ENCODE measurements at places on chromosomes 4 and X.

DNA sequence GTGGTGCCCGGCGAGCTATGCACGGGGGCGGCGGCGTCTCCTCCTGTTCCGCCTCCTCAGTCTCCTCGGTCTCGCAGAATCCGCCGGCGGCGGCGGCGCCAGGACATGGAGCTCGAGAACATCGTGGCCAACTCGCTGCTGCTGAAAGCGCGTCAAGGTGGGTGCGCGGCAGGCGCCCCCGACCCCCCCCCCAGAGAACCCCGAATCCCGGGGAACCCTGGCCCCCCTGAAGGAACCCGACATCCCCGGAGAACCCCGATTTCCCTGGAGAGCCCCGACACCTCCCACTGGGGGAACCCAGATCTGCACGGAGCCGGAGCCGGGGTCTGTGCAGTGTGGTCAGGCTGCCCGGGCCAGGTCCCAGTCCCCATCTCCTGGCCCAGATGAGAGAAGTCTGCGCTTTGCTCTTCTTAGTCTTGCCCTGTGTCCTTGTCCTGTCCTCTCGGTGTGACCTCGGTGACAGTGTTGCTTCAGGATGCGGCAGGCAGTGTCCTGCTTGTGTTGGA lies 648 bp downstream of the GRK4 start:
- DNase-seq: no peak

DNA sequence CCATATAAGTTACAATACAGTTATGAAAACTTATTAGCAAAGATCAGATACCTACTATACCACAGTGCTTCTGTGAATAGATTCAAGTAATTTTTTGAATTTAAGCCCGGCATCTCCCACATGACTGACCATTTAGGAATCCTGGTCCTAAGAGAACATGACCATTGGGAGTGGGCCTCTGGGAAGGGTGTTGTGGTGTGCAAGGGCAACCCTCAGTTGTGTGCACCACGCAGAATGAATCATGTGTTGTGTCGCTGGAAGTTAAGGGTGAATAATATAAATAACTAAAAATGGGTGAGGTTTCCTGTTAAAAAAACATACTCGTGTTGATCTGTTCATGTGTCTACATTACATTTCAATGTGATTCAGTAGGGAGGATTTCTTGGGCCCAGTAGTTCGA lies 15.5 kb downstream of the CPE start:
- no peak for DNase-seq

- no peak for DNase-seq
Observed at GRCh38 chr4:183830438-183830985, 74.6 kb upstream of the STOX2 start.

DNA sequence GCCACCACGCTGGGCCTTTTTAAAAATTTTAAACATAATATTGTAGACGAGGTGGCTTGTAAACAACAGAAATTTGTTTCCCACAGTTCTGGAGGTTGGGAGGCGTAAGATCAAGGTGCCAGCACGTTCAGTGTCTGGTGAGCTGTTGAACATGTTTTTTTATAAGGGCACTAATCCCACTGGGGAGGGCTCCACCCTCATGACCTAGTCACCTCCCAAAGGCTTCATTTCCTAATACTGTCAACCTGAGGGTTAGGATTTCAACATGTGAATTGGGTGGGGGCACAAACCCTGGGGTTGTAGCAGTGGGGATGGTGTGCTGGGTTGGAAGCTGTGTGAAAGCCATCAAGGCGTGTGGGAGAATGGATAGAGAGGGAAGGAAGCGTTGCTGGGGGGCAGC lies 27.6 kb downstream of the TBC1D14 start:
- DNase-seq: no peak

GRCh38 chr4:101252721-101253120 lies 94.6 kb downstream of the PPP3CA start:
- DNase-seq: no peak

DNA sequence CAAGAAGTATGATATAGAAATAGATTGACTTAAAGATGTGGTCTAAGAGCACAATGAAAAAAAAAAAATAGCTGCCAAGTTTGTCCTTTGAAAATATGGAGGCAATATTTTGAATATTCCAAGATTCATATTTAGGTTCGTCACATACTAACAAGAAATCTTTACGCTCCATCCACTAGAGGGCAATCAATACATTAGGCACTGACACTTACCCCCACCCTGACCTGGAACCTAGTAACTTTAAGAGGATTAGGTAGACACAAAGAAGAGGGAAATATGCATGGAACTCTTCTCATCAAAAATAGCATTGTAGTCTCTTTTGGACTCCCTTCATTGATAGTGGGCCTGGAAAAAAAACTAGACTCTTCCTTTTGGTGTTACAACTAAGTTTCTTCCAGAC lies 1108.1 kb downstream of the PCDH19 start:
- DNase-seq: no peak

DNA sequence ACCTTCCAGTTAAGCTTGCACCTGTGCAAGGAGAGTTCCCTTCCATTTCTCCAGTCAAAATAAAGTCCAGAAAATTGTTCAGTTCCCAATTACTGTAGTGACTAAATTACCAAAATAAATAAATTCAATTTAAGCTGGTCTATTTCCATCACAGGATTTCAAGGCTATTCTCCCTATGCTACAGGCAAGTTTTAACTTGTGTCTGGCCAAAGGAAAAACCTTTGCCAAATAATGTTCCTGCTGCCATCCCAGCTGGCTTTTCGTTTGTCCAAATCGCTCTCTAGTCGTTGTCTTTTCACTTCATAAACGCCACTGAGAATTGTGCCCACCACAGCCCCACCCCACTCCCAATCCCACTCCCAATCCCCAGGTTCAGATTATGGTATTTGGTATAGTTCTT lies 2.4 kb downstream of the KCTD8 start:
- no peak for DNase-seq

GRCh38 chrX:45801554-45801953 lies 600.9 kb upstream of the DIPK2B start:
- no peak for DNase-seq

DNA sequence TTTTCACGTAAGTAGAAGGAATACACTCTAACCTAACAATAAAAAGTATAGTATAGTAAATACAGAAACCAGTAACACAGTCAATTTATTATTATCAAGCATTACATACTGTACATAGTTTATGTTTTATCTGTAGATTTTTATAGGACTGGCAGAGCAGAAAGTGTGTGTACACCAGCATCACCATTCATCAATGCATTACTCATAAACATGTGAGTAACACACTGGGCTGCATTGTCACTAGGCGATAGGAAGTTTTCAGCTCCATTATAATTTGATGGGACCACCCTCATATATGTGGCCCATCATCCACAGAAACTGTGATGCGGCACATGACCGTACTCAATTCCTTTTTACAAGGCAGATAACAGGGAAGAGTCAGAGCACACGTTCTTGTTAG lies 137.8 kb upstream of the RBPJ start:
- no peak for DNase-seq

DNA sequence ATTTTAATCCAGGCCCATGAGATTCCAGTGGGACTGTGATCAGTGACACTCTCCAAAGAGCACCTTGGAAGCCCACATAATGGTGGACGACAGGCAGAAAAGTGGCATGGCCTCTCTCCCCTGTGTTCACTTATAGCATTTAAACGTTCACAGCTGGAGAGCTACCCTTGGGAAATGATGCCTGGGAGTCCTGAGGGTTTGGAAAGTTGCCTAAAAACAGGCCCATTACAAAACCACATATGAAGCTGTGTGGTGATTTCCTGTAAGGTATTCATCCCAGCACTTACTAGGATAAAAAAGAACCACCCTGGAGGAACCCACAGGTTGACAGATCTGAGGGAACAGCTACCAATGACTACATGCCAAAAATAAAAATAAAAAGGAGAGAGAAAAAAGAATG lies 193.2 kb downstream of the RASL11B start:
- DNase-seq: no peak

DNA sequence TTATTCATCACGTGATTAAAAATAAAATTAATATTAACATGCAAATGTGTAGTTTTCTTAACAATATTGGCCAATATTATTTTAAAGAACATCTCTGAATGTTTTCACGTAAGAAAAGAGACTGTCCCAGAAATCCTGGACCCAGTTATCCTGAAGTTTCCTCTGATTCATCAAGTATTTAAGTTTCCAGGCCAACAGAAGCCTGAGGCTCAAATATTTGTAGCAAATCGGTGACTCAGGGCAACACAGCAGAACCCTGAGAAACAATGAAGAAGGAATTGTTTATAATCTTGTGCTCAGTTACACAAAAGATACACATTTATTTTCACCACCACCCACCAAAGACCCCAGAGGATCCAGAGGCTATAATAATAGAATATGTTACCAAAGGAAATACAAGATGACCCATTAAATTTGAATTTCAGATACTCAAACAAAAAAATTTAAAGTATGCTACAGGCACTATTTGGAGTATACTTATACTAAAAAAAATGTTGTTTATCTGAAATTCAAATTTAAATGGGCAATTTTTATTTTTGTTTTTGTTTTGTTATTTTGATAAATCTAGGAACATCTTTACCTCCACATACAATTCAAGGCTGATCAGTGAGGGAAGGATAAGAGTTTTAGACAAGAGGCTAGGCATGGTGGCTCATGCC lies 33.9 kb upstream of the SLC7A11 start:
- no peak for DNase-seq

GRCh38 chrX:148146121-148146520 lies 165.0 kb downstream of the FMR1NB start:
- DNase-seq: no peak

DNA sequence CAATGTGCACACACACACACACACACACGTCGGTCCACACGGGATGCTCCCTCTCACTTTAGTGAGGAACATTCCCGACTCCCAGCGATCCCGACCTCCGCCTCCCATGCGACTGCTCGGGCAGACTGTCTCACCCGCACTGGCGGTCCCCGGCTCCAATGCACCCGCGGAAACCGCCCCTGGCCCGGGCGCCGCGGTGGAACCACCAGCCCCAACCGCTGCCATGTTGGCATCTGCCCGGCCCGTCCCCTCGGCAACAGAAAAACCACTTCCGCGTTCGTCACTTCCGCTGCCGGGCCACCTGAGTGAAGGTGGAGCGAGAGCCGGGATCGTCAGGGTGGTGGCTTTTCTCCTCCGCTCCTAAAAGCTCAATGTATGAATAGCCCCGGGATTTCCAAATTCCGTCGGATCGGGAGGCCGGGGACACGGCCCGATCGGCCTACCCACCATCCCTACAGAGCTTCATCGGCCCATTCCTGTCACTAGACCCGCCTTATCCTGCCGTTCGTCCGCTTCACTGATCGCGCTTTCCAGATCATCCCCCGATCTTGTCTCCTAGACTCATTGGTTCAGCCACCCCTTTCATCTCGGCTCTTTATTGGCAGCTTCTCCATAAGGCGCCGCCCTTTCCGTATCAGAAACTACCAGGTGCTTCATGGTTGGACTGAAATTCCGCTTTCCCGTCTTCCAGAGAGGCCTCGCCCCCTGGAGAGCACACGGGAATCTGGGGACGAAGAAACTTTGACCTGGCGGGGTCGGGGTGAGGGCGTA lies at the start of gene SLC35A2:
Gene SLC35A2 (minus strand): TSS at position 235 of the 771 bp plus-strand sequence. CDS start 10 bp downstream, at position 225.
- DNase-seq: no peak

GRCh38 chr4:158025131-158025530 lies 147.7 kb downstream of the GASK1B start:
- DNase-seq: no peak

- no peak for DNase-seq
Observed at GRCh38 chrX:99413317-99413716, 996.8 kb downstream of the PCDH19 start.

GRCh38 chrX:34631479-34632220 lies 25.4 kb downstream of the TMEM47 start:
- no peak for DNase-seq

DNA sequence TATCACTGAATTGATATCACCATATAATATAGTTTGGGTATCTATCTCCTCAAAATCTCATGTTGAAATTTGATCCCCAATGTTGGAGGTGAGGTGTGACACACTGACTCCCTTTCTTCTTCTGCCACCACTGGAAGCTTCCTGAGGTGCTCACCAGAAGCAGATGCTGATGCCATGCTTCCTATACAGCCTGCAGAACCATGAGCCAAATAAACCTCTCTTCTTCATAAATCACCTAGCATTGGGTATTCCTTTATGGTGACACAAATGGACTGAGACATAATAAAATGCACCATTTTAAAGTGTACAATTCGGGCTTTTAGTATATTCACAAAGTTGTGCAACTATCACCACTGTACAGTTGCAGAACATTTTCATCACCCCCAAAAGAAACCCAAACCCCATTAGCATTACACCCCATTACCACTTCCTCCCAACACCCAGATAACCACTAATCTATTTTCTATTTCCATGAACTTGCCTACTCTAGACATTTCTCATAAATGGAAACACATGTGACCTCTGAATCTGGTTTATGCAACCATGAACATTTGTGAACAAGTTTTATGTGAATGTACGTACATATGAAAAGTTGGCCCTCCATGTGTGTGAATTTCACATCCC lies 148.9 kb downstream of the OPHN1 start:
- no peak for DNase-seq

GRCh38 chr4:96895826-96896225 lies 1055.9 kb downstream of the PDHA2 start:
- DNase-seq: no peak

DNA sequence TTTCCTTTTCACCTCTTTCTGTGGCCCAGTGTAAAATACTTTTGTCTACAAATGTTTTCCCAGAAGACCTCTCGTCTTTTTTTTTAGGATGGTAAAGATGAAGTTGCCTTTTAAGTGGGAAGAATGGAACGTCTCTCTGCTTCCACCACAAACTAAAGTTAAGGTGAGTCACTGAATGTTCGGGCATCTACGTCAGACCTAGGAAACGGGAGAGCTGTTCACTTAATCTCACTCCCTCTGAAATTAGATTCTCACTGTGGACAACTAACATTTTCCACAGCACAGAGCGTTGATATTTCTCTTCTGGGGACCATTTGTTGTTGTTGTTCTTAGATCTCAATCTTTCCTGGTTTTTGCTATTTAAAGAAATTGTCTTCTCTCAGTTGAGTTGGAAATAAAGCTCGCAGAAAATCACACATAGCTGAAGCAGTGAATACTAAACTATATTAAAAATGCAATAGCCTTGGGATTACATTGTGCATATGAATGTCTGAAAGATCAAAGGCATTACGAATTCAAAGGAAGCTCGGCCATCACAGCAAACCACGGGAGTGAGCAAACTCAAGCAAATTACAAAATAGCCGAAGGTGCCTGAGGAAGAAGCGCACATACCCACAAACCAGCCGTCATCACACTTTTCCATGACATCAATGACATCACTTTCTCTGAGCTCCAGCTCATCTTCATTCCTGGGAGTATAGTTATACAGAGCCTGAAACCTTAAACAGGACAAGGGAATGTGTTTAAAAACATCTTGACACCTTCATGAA lies 53.9 kb upstream of the PDLIM3 start:
- no peak for DNase-seq

- peak; percentile 1 for DNase-seq
Observed at GRCh38 chrX:79412972-79413371, 45.8 kb upstream of the ITM2A start.

GRCh38 chr4:140151699-140152012 lies 2.3 kb downstream of the MAML3 start:
- no peak for DNase-seq
